IPS DF 6.9 (cell line): ENCODE measurements at places on chromosomes 4 and X.
A peak's percentile ranks its signal among the peaks of the same experiment; 100 is the strongest.

- DNase-seq = no peak
These were observed 62.4 kb downstream of the APOO start for GRCh38 chrX:23845351-23845817.

GRCh38 chr4:7153711-7154110 is 38.6 kb upstream of the SORCS2 start:
- no peak for DNase-seq

GRCh38 chr4:41880022-41880837 is 55.0 kb upstream of the TMEM33 start:
- DNase-seq = no peak

GRCh38 chr4:151911970-151912369 is 151.2 kb upstream of the GATB start:
- DNase-seq = no peak

GRCh38 chrX:39808471-39808917 is 289.3 kb downstream of the BCOR start:
- no peak for DNase-seq

- no peak for DNase-seq
These were observed 122.4 kb upstream of the HAND2 start for GRCh38 chr4:173652283-173652931.

DNA sequence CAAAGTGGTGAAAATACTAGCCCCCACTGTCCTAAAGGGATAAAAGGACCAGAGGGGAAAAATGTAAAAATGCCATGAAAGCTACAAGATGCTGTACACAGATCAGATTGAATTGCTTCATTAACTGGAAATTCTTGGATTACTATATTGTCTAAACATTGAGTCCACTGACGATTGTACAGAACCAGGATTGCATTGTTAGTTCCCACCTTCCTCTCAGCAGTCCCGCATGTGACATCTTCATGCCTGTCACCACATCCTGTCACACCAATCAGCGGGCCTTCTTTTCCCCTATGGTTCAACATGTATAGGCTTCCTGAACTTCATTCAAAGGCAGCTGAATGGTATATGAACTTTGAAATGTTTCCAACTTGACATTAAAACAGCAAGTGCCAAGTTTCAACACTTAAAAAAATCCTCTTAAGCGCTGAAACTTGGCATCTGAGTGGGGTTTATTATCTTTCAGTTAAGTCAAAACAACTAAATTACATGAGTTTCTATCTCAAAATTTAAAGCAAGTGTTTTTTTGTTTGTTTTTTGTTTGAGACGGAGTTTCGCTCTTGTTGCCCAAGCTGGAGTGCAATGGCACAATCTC is 24.6 kb downstream of the ZRSR2 start:
- no peak for DNase-seq

DNA sequence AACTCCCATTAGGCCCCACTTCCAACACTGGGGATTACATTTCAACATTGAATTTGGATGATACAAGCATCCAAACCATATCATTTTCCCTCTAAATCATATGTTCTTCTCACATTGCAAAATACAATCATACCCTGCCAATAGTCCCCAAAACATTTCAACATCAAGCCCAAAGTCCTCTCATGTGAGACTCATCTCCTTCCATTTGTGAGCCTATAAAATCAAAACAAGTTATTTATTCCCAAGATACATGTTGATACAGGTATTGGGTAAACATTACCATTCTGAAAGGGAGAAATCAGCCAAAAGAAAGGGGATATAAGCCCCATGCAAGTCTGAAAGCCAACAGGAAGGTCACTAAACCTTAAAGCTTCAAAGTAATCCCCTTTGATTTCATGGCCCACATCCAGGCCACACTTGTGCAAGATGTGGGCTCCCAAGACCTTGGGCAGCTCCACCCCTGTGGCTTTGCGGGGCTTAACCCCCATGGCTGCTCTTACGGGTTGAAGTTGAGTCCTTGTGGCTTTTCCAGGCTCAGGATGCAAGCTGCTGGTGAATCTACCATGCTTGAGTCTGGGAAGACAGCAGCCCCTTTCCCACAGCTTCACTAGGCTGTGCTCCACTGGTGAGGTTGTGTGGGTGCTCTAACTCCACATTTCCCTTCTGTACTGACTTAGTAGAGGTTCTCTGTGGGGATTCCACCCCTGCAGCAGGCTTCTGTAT is 40.6 kb upstream of the SERTM2 start:
- DNase-seq = no peak

DNA sequence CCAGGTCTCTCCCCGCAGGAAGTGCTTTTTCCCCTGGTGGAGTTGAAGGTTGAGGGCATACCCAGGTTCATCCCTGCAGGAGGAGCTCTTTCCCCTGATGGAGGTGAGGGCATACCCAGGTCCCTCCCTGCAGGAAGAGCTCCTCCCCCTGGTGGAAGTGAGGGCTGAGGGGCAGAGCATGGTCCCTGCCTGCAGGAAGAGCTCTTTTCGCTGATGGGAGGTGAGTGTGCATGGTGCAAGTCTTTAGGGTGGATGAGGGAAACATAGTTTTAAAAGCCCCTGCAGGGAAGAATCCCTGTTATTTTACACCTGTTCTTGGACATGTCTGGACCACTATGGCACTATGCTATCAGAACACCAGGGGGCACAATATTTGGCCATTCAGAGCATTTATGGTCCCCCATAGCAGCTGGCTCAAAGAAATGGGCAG is 43.7 kb upstream of the PUDP start:
- peak; percentile 5 for DNase-seq

DNA sequence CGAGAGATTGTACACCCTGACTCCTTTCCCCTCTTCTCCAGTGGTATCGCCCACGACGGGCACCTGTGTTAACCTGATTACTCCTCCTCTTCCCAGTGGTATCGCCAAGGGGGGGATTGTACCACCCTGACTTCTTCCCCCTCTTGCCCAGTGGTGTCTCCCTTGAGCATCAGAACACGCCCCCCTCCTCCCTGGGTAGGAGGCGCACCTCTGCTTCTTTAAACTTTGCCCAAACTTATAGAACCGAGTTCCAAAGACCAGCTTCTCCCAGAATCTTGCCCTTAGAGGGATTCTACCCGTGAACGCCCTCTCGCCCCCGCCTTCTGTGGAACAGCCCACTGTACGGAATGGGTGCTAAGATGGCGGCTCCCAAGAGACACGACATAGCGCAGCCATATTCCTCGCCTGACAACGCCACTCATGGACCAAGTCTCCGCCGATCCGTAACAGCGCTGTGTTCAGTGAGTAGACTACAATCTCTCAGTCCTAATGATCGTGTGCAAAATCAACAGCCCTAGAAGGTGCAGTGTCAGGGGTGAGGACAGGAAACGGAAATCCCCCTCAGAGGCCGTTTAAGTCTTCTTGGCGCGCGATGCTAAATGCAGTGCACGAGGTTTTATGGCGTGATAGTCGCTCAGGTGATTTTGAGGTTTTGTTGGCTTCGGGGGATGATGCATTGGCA is 4.2 kb upstream of the ZNF157 start:
- peak; percentile 45 for DNase-seq

DNA sequence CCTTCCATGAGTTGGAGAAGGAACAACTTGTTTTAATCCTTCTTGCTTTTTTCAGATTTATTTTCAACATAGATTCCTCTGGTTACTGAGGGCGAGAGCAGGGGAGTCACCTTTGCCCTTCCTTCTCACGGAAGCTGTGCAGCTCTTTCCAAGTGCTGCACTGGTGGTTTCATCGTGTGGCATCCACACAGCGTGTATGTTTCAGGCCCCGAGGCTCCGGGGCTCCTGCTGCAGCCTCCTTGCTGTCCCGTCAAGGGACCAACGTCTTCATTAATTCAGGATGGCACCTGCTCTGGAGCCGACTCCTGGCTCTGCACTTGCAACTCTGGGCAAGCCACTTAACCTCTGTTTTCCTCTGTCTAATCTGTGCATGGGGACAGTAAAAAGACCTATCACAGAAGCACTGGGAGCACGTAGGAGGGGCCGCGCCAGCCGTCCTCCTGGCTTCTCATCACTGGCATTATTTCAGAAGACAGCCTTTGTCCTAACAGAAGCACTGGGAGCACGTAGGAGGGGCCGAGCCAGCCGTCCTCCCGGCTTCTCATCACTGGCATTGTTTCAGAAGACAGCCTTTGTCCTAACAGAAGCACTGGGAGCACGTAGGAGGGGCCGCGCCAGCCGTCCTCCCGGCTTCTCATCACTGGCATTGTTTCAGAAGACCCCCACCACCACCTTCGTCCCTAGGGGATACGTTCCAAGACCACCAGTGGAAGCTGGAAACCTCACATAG is 117.8 kb upstream of the NKX1-1 start:
- no peak for DNase-seq

DNA sequence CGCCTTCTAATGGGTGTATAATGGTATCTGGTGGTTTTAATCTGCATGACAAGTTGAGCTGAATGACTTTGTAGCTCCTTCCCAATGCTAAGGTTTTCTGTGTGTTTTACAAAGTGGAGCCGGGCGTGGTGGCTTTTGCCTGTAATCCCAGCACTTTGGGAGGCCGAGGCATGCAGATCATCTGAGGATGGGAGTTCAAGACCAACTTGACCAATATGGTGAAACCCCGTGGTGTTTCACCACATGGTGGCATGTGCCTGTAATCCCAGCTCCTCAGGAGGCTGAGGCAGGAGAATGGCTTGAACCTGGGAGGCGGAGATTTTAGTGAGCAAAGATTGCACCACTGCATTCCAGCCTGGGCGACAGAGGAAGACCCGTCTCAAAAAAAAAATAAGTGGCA is 28.9 kb downstream of the ARFIP1 start:
- no peak for DNase-seq
